Muscle of leg (tissue), 16 donors: ENCODE measurements at places on chromosomes 1 and 21. TPM values are rescaled to one million over a fixed set of nuclear protein-coding genes. Genes with fewer than 3 reads are reported as not detected.
A peak's percentile ranks its signal among the peaks of the same experiment; 100 is the strongest.

DNA sequence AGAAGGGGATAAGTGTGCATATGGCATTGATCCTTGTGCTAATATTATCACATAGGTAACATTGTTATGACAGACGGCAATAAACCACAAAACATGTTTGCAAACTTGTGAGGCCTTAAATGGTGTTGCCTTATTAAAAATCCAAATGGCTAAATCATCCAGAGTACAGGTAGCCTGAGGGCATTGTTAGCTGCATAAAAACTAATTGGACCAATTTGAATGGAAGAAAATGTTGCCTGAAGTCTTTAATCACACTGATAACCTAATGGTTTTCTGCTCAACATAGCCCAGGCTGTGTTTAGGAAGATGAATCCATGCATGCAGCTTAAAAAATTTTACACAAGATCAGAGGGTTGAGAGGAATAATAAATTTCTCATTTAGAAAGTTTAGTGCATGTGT lies 19.4 kb upstream of the LRRC53 start:
- DNase-seq, result no peak
- no peaks in the 10 kb centered on the region for H3K36me3 ChIP-seq
- no peak overlapping the region for H3K4me3 ChIP-seq
- H3K27ac ChIP-seq, result no peak overlapping the region
- H3K27me3 ChIP-seq, result no peaks in the 10 kb centered on the region

DNA sequence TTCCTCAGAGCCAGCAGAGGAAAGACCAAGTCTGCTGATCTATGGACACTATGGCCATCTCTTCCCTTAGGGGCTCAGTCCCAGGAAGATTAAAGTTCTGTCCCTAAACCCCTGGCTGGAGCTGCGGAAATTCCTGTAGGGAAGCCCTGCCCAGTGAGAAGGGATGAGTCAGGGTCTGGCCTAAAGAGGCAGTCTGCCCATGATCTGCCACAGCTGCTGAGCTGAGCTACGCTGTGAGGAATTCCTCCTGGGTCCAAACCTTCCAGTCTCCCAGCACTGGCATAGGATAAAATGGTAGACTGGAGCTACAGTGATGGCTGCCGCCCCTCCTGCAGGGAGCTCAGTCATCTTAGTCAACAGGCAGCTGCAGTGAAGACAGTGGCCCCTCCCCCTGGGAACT lies 213.7 kb downstream of the BRINP2 start:
- H3K4me1 ChIP-seq, result no peaks in the 10 kb centered on the region
- no peak for DNase-seq
- no peaks in the 10 kb centered on the region for H3K36me3 ChIP-seq
- no peaks in the 10 kb centered on the region for H3K27me3 ChIP-seq
- no peak overlapping the region for H3K4me3 ChIP-seq

LYPD8 gene
- not detected for total RNA-seq

DNA sequence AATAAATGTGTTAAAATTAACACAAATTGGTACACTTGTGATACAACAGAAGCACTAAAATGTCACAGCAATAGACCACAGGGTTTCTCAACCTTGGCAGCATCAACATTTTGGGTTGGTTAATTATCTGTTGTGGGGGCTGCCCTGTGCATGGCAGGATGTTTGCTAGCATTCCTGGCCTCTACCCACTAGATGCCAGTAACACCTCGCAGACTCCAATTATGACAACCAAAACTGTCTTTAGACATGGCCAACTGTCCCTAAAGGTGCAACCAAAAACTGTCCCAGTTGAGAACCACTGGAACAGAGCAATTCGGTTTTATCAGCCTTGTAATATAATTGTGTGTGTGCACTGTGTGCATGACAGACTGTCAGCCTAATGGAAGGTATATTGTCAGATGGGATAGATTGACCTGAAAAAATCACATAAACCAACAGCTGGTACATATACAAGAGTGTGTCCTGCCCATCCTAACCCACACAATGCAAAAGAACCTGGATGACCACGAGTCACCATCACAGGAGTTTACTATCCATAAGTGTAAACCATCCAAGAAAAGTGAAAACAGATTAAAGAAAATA lies 13.5 kb upstream of the ERG start:
- peaks cover 8% of the 10 kb centered on the region for H3K4me1 ChIP-seq
- H3K36me3 ChIP-seq, result no peaks in the 10 kb centered on the region
- no peak overlapping the region for H3K4me3 ChIP-seq
- no peak for DNase-seq
- H3K27me3 ChIP-seq, result no peaks in the 10 kb centered on the region

FCRLA gene
- 0.35 TPM for total RNA-seq

S100A4 gene
- 238 TPM for total RNA-seq

DNA sequence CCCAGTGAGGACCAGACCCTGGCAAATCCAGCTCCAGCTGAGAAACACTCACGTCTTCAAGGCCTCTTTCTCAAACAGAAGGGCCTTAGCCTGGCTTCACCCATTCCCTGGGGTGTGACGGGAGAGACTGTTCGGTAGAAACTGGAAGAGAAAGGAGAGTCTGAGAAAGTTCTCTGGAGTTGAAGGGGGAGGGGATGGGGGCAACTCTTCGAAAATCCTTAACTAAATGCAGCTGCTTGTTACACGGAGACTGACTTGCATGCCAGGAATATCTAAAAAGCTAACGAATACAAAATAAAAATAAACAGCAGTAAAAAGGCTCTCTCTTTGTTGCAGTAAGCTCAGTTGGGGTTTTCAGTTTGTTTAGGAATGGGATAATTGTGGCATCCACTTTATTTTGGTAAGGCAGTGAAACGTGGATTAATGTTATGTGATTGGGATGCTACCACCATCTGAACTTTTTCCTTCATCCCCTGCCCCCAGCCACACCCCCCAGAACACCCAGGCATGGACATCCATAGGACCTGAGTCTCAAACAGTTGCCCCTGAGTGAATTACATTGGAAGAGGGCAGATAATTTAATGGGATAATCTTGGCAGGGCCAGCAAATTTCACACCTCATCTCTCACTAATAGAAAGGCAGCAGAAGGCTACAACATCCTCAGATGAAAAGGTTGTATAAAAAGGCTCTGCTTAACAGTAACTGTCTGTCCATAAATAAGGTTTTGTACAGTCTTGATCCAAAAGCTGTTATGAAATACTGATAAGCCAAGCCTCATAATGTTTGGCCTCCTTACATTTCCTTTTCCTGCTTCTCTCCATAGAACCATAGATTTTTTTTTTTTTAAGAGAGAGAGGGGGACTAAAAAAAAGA lies 5.8 kb downstream of the ROR1 start:
- no peaks in the 10 kb centered on the region for H3K36me3 ChIP-seq
- peaks cover 8% of the 10 kb centered on the region for H3K4me1 ChIP-seq
- peaks cover 7% of the 10 kb centered on the region for H3K27me3 ChIP-seq
- H3K4me3 ChIP-seq, result no peak overlapping the region
- peak overlapping the region; percentile 39 for H3K27ac ChIP-seq
- peak; percentile 63 for DNase-seq

AADACL4 gene
- 0.04 TPM for total RNA-seq

GRCh38 chr1:97824200-97824599 lies 96.6 kb downstream of the DPYD start:
- H3K27me3 ChIP-seq, result no peaks in the 10 kb centered on the region
- no peaks in the 10 kb centered on the region for H3K36me3 ChIP-seq
- H3K4me1 ChIP-seq, result no peaks in the 10 kb centered on the region
- DNase-seq, result no peak
- peak overlapping the region; percentile 80 for H3K27ac ChIP-seq
- H3K4me3 ChIP-seq, result no peak overlapping the region

GRCh38 chr1:155000411-155000725 lies 2.2 kb upstream of the ZBTB7B start:
- H3K4me3 ChIP-seq, result peak overlapping the region; percentile 86
- no peaks in the 10 kb centered on the region for H3K27me3 ChIP-seq
- H3K27ac ChIP-seq, result peak overlapping the region; percentile 96
- H3K36me3 ChIP-seq, result no peaks in the 10 kb centered on the region

SERTAD4 gene
- 6.3 TPM for total RNA-seq

S100A16 gene
- 45.4 TPM for total RNA-seq

DNA sequence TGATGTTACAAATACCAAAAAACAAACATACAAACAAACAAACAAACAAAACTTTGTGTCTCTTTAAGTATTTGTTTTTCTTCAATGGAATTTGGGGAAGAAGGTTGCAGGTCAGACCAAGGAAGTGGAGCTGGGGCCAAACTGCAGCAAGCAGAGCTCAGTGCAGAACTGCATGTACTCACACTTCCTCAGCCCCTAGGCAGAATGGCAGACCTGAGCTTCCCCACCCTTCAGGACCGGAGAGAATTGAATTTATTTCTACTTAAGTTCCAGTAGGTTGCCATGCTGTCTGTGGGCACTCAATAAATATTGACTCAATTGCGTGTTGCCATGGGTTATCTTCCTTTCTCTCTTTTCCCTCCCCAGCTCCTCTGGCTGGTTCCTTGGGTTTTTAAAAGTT lies 173.6 kb downstream of the PTGER3 start:
- no peaks in the 10 kb centered on the region for H3K36me3 ChIP-seq
- no peak overlapping the region for H3K27ac ChIP-seq
- H3K4me3 ChIP-seq, result no peak overlapping the region
- peak; percentile 12 for DNase-seq
